HCT116 (cell line): ENCODE measurements at places on chromosomes 7 and 10.
A peak's percentile ranks its signal among the peaks of the same experiment; 100 is the strongest.

DNA sequence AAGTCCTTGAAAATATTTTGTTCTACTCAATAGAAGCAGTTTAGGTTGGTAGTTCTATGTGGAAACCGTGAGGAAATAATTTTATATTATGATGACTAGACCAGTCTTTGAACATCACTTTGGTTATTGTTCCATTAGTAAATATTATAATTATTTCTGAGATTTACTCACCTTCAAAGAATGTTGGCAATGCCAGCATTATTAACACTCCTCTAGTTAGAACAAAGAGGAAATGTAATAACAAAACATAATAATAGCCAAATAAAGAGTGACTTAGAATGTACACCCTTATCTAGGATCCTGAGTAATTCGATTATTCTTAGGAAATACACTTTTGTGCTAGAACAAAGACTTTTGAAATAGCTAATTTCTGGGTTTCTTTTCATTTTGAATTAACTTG lies 121.1 kb downstream of the CFTR start:
- no peak for DNase-seq

GRCh38 chr10:108850138-108850854 lies 1073.0 kb downstream of the XPNPEP1 start:
- no peak for DNase-seq

DNA sequence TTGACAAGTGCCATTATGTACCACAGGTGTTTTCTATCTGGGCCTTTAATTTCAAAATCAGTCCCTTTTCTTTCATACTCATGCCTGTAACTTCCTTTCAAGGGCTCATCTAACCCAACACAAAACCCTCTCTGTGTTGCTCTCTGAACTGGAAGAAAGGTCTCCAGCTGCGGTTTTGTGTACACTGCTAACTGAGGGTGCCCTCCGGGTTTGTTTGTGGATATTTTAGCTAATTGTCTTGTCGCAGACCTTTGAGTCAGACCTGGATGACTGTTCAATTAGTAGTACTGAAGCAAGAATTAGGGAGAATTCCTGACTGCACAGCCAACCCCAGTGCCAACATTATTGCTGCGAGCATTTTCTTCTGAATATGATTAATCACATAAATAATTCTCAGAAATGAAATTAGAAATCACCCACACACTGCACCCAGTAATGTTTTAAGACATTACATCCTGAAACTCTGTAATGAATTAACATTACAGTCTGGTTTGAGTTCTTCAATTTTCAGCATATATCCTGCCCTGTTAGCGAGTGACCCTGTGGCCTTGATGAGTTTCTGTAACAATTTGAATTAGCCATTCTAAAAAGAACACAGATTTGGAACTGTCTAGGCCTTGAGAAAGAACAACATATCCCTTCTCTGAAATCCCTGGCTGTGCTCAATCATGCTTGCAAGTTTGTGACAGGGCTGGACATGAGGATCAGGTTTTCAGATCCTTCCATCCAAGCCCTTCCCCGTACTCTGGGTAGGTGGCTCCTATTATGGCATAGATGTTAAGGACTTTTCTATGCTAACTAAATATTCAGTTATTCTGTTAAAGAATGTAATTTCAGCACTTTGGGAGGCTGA lies 460.1 kb downstream of the PLXDC2 start:
- no peak for DNase-seq

GRCh38 chr10:93090619-93091018 lies 16.9 kb downstream of the CYP26A1 start:
- no peak for DNase-seq

GRCh38 chr7:33706771-33707200 lies 198.6 kb upstream of the BMPER start:
- DNase-seq: no peak

- no peak for DNase-seq
Measured at GRCh38 chr7:92997719-92998118, 120.1 kb downstream of the SAMD9 start.

DNA sequence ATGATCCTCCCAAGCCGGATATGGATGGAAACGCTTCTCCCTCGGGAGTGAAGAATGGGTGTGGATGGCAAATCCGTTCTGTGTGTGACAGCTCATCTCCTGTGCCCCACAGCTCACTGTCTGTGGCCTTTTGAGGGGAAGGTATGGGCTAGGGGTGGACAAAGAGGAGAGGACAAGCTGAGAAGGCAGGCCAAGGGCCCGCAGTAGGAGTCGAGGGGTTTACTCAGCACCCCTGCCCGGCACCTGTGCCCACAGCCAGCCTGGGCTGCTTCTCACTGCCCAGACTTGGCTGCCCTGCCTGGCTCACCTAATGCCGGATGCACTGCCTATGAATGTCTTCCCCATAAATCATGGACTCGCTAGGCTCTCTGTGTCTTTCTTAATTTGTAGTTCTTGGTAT lies 503.8 kb downstream of the TCERG1L start:
- DNase-seq: no peak

DNA sequence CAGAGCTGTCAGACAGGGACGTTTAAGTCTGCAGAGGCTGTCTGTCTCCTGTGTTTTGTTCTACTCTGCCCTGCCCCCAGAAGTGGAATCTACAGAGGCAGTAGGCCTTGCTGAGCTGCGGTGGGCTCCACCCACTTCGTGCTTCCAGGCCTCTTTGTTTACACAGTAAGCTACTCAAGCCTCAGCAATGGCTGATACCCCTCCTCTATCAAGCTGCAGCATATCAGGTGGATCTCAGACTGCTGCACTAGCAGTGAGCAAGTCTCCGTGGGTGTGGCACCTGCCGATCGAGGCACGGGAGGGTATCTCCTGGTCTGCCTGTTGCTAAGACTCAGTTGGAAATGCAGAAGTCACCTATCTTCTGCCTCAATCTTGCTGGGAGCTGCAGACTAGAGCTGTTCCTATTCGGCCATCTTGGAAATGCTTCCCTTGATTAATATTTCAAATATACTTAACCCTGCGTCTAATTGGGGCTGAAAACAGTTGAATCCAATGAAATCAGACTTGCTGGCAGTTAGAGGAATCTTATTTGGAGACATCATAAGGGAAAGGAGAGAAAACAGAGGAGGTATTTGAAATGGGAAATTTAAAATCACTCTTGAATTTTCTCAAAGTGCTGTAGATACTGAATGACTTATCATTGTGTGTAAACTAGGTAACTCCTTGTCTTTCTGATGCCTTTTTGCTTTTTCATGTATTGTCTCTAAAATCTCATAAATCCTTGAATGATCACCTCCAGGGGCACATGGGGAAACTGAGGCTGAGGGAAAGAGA lies 13.8 kb upstream of the CYP3A5 start:
- DNase-seq: no peak

GRCh38 chr10:52249850-52250395 lies 64.2 kb upstream of the DKK1 start:
- DNase-seq: no peak

DNA sequence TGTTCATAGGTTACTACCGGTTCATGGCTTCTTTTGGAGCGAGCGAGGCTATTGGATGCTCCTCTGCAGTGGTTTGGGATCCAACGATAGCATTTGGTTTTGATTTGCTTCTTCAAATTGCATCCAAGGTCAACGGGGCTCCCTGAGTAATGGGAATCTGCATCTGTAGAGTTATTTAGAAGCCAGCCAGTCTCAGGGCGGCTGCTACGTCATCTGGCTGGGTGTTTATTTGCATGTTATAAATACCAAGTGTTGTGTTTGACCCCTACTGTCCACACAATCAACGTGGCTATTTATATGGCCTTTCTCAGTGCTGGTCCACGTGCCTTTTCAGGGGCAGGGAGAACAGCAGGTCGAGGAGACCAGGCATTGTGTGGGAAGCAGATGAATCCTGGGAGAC lies 137.7 kb downstream of the PRPF18 start:
- DNase-seq: no peak

- DNase-seq: no peak
Measured at GRCh38 chr7:50298811-50299562, 5.5 kb upstream of the IKZF1 start.

- DNase-seq: peak; percentile 31
Measured at GRCh38 chr10:102540023-102540422, 36.3 kb downstream of the SUFU start.

DNA sequence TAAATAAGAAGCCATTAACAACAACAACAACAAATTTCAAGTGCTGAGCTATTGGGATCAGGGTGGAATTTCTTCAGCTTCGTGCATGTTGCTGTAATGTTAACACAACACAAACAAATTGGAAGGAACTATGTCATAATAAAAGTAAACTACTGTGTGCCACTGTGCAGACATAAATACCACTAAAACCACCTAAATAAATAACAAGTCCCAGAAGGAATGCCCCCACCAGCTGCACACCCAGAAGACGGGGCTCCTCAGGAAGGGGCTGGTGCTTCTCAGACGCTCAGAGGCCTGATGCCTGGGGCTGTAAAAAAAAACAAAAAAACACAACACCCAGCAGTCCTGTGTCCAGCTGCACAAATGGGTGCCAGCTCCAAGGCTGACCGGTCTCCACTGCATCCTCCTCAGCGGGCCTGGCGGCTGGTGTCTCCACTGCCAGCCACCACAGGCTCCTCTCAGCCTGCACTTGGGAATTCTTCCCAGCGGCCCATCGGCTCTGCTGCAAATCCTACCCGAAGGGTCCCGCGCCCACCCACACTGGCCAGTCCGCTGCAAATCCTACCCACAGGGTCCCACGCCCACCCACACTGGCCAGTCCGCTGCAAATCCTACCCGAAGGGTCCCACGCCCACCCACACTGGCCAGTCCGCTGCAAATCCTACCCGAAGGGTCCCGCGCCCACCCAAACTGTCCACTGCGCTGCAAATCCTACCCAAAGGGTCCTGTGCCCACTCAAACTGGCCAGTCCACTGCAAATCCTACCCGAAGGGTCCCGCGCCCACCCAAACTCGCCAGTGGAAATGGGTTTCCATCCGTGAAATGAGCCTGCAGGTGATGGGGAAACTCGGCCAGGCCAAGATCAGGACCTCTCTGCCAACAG lies 35.8 kb upstream of the DNAAF5 start:
- DNase-seq: no peak

- DNase-seq: peak; percentile 36
Measured at GRCh38 chr10:47361293-47361692, 13.1 kb downstream of the RBP3 start.

DNA sequence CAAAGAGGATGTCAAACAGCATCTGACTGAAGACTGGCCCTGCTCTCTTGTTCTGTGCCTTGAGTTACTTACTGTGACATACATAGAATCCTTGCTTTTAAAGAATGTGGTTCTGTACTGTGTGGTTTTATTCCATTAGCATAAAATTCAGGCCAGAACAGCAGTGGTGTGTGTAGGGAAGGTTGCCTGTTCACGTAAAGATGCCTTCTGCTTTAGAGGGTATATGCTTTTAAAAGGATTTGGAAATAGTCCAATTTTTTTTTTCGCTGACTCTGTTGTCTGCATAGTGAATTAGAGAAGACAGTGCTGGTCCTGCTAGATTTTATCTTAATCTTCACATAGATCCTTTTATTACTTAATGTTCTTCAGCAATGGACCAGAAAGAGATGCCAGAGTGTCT lies 470.8 kb upstream of the SEMA3A start:
- no peak for DNase-seq

- no peak for DNase-seq
Measured at GRCh38 chr10:36023939-36024338, 381.8 kb upstream of the FZD8 start.

DNA sequence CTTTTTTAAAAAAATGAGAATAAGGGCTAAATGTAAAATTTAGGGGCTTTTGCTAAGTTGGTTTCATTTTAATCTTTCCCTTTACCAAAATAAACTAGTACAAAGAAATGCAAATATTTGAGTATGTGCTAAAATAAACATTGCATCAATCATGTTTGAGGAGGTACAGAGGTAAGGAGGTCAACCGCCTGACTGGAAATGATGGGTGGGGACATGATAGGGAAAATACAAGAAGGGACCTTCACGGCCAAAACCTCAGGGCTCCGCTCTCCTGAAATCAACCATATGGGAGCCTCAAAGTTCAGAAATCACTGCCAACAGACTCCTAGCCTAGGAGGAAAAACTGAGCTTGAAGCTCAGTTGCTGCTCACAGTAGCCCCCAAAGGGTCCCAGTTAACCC lies 207.6 kb downstream of the AHR start:
- no peak for DNase-seq

- DNase-seq: no peak
Measured at GRCh38 chr7:159207393-159207792, 62.7 kb upstream of the VIPR2 start.

DNA sequence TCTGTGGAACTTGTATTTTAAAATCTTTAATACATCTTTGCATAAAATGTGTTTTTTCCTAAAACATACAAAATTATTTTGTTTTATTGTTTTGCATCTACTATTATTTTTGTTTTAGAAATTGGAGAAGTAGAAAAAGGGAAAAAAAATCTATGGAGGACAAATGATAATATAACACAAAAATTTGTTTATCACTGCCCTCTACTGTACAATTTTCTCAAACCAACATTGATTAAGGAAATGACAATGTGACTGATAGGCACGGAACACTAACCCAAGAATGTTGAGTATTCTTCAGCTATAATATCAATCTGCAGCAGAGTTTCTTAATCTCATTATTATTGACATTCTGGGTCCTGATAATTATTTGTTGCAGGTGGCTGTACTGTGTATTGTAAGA lies 9.5 kb upstream of the ING3 start:
- DNase-seq: peak; percentile 4

- no peak for DNase-seq
Measured at GRCh38 chr10:18402853-18403252, 248.5 kb downstream of the NSUN6 start.

DNA sequence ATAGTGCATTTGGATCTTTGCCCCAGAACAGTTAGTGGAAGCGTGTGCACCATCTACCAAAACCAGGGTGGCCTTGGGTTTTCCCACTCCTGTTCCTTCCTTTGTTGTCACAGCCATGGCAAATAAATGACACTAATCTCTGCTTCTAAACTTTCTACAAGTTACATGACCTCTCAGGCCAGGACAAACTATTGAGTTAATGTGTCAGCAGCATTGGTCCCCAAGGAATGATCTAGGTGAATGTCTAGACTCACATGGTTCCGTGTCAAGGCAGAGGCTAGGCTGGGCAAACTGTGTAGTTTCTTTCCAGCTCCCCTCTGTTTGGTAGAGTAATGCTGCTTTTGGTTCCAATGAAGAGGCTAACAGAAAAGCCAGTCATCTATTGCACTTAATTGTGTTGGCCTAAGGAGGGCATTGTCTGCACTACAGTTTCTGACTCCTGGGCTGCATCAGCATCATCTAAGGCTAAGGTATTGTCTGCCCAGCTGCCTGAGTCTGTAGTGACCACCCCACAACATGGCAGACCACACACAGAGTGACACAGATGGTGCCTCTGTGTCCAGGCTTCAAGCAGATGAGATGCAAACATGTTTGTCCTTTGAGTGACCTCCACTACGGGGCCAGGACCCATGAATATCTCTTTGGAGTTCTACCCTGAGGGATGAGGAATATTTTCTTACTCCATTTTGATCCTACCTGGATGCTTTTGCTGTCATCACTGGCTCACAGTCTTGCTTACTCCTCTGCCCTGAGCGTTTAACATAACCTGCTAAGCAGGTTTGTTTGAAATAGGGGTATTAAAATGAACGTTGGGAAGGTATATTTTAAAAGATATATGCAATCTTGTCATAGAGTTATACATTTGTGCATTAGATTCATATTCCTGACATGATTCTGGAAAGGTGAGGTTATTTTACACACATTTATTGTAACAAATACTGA lies 1.7 kb downstream of the CYP3A4 start:
- no peak for DNase-seq
